ENCODE measurements at places on chromosomes 5 and 9. TPM values are rescaled to one million over a fixed set of nuclear protein-coding genes. Genes with fewer than 3 reads are reported as not detected.

ACTBL2 gene
- total RNA-seq, result 5.8 TPM

ADAMTS2 gene
- 49.3 TPM for total RNA-seq

ADGRV1 gene
- total RNA-seq, result 11.2 TPM

GCNT4 gene
- total RNA-seq, result 2.4 TPM

NFX1 gene
- total RNA-seq, result 29.0 TPM

All from skin of body (tissue), 3 donors.